Mucosa of descending colon (tissue), 3 donors: ENCODE measurements at places on chromosomes 7 and 10. TPM values are rescaled to one million over a fixed set of nuclear protein-coding genes. Genes with fewer than 3 reads are reported as not detected.

The NKX1-2 gene
- total RNA-seq = not detected

DNA sequence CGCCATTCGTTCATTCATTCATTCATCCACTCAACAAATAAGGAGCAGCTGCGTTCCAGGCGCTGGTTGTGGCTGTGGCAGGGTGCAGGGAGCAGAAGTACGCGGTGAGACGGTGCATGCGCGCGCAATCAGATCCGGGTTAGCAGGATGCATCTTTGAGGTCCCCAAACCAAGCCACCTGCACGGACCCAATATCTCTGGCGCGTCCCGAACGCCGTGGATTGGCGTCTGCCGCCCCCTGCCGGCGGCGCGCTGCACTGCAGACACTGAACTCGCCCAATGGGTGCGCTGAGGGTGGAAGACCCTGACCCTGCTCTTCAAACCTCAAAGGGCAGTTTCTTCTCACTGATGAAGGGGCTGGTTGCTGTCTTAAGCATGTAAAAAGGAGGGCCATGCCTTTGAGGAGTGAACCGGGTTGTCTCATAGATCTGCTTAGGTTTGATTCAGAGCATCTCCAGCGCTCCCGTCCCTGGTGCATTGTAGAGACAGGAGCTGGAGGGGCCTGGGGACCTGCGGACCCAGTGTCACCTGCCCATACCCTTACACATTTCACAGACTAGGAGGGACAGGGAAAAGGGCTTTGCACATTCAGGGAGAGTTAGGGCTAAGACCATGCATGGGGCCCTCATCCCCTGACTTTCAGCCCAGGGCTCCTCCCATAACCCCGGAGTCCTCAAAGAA is 102.5 kb downstream of the RAMP3 start:
- no peak for DNase-seq

- no peak for DNase-seq
Observed at GRCh38 chr10:101485681-101486554, 102.1 kb downstream of the POLL start.

- DNase-seq = no peak
Observed at GRCh38 chr10:5949009-5949759, 28.2 kb downstream of the IL15RA start.

The GCK gene
- total RNA-seq = not detected

GRCh38 chr7:19060761-19061259 is 56.6 kb downstream of the TWIST1 start:
- DNase-seq = no peak

DNA sequence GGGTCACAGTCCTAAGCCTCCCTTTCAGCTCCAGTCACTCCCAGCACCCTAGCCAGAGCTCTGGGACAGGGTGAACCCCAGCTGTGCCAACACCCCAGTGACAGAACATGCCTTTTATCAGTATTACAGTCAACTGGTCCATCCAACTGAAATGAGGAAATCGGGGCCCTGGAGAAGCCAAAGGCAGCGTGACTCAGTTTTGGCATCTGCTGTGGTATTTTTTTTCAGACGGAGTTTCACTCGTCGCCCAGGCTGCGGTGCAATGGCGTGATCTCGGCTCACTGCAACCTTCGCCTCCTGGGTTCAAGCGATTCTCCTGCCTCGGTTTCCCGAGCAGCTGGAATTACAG is 3.4 kb upstream of the CLDN15 start:
- DNase-seq = no peak

The MDH2 gene
- total RNA-seq = 280 TPM

GRCh38 chr7:127123220-127123619 is 129.5 kb downstream of the GRM8 start:
- DNase-seq = no peak

DNA sequence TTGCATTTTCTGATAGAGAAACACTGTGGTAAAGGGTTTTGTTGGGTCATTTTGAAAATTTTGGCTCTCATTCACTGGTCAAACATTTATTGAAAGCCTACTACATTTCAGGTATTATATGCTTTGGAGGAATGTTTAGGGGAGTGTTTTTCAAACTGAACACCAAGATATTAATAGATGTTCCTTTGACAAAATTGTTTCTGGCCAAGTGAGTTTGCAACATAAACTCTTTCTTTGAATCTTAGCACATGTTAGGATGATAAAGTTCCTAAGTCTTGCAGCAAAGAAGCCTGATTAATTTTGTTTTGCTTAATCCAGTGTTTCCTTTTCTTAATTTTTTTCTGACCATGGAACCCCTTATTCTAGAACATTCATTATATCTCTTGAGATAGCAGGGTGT is 232.5 kb upstream of the PHYHIPL start:
- DNase-seq = no peak

- DNase-seq = no peak
Observed at GRCh38 chr7:71424166-71425035, 292.5 kb downstream of the GALNT17 start.

The ENO4 gene
- total RNA-seq = not detected

DNA sequence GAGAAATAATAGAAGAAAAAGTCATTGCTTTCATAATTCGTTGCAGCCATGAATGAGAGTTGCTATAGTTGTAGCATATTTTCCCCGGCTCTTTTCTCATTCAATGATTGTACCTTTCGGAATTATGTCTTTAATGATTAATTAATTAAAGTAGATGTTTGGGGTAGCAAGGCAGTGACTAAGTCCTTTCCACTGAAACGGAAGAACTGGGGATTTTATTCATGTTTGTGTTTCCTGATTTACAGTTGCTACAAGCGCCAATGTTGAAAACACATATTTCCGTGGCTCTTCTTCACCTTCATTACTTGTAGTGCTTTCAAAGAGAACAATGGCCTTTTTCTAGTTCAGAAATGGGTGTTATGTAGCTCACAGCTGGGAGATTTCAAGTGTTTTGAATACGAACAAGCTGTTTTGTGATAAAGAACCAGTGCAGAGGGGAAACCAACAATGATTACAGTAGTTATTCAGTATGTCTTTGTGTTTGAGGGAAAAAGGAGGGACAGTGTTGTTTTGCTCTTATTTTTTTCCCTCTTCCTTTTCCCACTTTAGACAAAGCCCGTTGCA is 153.5 kb downstream of the NSUN6 start:
- no peak for DNase-seq

DNA sequence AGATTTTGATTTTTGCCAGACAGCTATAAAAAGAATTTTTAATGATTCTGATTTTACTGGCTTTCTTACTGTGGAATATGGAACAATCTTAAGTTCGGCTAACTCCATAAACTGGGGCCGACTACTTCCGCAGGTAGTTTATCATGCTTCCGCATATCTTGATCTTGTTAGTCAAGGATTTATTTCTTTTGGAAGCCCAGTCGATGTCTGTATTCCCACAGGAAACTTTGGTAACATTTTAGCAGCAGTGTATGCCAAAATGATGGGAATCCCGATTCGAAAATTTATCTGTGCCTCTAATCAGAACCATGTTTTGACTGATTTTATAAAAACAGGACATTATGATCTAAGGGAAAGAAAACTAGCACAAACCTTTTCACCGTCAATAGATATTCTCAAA is 8.1 kb downstream of the THNSL1 start:
- no peak for DNase-seq

- DNase-seq = no peak
Observed at GRCh38 chr10:63554657-63555056, 33.5 kb downstream of the REEP3 start.

- no peak for DNase-seq
Observed at GRCh38 chr7:131111792-131112191, 215.9 kb upstream of the MKLN1 start.

GRCh38 chr7:50652400-50653125 is 87.4 kb upstream of the DDC start:
- no peak for DNase-seq

GRCh38 chr10:125520968-125521367 is 162.0 kb downstream of the TEX36 start:
- no peak for DNase-seq

- DNase-seq = no peak
Observed at GRCh38 chr10:75633568-75633967, 202.1 kb downstream of the LRMDA start.

- no peak for DNase-seq
Observed at GRCh38 chr10:56943221-56943755, 582.2 kb upstream of the ZWINT start.

The SNX8 gene
- total RNA-seq = 23.2 TPM

DNA sequence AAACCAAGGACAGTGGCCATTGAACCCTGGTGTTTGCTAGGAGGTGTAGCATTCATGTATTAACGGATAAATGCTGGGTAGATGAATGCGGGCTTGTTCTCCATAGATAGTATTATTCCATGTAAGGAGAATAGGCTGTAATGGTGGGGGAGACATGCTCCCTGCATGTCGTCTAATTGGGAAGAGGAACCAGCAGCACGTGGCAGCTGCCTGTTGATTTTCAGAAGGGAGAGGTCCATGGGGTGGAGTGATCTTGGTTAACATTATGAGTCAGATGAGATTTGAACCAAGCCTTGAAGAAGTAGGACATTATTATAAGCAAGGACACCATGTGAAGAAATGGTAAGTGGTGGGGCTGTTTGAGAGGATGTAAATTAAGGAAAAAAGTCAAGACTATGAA is 112.5 kb downstream of the WNT2 start:
- no peak for DNase-seq

The AKR1B15 gene
- total RNA-seq = 3.1 TPM

- DNase-seq = no peak
Observed at GRCh38 chr7:121395494-121395960, 581 bp downstream of the FAM3C start.

- DNase-seq = peak; percentile 60
Observed at GRCh38 chr10:11164803-11165590, 147.3 kb downstream of the CELF2 start.

DNA sequence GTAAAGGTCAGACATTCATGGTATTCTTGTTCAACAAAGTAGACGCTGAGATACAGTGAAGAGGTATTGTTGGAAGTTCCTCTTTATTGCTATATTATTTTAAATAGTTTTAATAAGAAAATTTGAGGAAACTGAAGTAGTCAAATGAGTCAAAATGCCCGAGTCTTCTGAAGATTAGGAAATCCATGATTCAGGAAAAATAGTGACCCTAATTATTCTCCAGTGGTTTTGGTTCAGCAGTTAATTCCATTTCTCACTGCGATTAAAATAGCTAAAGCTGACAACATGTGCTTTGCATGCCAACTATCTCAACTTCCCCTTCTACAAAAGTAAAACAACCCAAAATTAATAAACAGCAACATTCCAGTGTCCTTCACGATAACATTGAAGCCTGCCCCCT is 32.7 kb upstream of the PFKP start:
- DNase-seq = no peak

- no peak for DNase-seq
Observed at GRCh38 chr7:4233621-4234497, 448.2 kb upstream of the FOXK1 start.
